ENCODE measurements at places on chromosomes 7 and 10.

- no peak for DNase-seq
These were observed 39.1 kb upstream of the TNPO3 start for GRCh38 chr7:129093867-129094456.

DNA sequence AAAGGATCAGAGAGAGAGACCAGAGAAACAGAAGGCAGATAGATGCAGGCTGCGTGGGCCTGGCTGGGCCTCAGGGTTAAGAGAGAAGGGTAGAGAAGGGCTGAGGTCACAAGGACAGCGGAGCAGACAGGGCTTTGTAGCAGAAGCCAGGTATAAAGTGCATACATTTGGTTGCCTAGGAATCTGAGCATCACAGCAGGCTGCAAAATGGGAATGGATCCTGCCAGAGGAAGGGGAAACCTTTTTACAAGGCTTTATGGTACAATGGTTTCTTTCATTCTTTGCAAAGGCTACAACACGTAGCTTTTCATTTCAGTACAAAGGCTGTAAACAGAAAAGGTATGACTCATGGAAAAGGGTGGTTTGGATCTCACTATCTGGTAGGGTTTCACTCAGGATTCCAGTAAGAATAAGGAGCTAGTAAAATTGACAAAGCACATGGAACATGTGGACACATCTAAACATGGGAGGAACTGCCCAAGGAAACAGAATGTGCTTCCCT lies 275.1 kb downstream of the DOCK4 start:
- no peak for DNase-seq

DNA sequence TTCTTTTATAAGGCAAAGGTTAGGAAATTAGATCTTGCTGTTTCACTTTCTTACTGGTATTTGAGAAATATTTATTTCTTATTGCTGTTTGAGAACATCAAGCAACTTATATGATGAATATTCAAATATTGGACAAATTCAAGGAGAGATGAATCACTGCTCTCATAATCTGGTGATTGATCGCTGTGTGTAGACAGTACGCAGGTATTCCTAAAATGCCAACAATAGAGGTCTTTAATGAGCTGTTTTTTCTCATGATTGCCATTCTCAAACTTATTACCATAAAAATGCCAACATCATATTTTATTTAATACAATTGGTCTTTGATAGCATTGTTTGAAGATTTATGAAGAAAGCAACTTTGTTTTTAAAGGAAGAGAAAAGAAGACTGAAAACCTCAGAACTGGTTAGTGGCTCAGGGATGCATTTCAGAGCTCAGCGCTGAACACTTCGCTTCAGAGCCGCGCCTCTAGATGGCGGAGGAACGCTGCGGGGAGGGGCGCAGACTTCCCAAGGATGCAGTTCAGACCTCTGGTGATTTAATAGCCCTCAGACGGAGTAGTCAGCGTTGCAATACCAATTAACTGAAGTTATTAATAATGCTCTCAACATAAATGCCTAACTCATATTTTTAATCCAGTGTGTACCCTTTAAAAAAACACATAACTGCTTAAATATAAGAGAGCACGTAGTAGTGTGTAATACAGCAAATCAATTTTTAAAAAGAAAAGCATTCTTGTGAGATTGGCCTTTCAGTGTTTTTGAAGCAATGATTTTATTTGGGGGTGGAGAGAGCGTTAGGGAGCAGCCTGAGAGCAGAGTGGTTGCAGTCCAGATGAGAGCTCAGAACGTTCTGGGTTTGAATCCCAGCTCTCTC lies 38.5 kb upstream of the STEAP4 start:
- DNase-seq: no peak

- no peak for DNase-seq
These were observed 228.3 kb downstream of the BUB3 start for GRCh38 chr10:123382491-123382890.

DNA sequence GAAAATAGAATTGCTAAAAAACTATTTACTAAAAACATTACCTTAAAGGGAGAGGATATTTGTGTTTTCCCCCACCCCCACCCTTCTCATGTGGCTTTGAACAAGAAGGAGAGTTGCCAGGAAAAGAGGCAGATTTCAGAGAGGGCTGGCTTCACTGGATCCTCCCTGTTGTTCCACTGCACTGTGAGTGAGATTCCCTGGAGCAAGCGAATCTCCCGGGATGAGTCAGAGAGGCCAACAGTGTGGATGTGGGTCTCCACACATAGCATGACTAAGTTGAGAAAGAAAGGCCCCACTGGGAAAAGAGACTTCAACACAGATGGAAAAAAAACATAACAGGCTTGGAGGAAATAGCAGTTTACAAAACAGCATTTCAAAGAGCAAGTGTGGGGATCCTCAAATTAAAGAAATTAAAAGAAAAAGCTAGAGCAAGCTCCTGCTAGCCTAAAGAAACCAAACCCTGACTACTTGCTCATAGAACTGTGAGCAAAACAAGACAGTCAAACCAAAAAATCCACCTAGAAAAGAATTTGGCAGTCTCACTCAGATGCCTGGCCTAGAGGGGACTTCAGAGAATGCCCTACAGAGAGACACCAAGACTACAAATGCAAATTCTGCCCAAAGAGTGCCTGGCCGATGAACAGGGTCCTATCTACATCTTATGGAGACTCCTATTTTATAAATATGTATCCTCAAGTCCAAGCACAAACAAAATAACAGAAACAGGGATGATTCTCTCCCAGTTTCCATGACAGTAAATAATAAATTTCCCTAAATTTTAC lies 3.4 kb downstream of the CAV1 start:
- DNase-seq: no peak

GRCh38 chr7:31603046-31603445 lies 84.0 kb upstream of the PPP1R17 start:
- DNase-seq: no peak

DNA sequence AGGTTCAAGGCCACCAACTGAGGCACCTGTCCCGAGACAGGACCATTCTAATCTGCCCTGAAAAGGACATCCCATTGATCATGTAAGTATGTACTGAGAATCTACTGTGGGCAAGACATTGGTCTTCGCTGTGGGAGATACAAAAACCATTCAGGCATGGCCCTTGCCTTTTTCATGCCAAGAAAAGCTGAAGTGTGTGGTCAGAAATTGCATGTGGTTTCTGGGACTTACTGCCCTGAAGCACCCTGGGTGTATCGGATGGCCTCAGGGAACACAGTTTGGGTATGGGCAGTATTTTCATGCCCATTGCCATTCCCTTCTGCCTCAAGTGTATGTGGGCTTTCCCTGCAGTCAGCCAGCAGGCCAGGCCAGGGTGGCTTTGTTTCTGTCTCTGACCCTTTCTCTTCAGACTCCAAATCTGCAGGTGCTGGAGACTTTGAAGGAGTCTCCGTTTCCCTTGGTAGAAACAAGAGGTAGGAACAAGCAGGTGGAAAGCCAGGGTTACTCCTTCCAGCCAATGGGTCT lies 285.7 kb downstream of the ZEB1 start:
- DNase-seq: no peak

GRCh38 chr10:110852255-110852896 lies 19.4 kb upstream of the PDCD4 start:
- DNase-seq: no peak

DNA sequence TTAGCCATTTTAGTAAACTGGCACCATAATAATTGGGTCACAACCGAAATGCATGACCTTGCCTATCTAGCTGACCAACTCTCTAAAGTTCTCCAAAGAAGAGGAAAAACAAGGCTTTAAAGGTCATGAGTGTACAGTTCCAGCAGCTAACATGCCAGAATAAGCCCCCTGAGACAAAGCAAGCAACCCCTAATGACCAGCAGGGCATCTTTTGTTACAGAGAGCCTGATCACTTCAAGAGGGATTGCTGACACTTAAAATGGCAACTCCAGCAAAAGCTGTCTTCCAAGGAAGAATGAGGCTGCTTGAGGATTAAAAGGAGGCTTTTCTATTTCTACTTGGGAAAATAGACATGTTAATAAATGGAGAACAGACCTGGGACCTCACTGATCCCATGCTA lies 213.6 kb downstream of the CDC14C start:
- DNase-seq: no peak

GRCh38 chr10:7260412-7260900 lies 150.4 kb downstream of the SFMBT2 start:
- DNase-seq: peak; percentile 40

DNA sequence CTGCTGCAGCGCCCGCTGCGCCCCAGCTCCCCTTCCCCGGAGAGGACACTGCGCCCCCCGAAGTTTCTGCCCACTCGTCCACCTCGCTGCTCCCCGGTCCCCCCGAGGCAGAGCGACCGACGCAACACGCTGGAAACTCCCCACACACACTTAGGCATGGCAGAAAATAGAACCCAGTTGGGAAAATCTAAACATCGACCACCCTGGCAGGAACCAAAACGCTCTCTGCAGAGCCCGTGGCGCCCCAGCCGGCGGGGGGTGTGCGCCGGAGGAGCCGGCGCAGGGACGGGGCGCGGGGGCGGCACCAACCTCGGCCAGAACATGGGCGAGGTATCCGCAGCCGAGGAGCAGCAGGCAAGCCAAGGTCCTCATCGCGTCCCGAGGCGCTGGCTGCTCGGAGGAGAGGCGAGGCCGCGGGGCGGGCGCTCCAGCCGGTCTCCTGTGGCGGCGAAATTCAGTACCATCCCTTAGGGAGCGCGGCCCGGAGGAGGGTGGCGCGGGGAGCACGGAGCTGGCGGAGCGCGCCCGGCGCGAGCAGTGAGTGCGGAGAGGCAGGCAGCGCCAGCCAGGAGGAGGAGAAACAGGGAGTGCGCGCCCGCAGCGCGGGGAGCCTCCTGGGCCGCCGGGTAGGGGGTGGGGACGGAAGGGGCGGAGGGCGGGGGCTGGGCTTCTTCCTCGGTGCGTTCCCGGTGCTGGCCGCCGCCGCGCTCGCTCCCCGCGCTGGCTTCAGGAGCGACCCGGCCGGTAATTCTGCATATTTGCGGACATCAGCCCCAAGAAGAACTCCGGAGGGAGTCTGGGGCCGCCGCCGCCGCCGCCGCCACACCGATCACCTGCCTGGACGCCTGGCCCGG lies 789 bp downstream of the PDGFA start:
- peak; percentile 36 for DNase-seq

GRCh38 chr10:37733822-37734221 lies 123.6 kb downstream of the ZNF248 start:
- DNase-seq: no peak

DNA sequence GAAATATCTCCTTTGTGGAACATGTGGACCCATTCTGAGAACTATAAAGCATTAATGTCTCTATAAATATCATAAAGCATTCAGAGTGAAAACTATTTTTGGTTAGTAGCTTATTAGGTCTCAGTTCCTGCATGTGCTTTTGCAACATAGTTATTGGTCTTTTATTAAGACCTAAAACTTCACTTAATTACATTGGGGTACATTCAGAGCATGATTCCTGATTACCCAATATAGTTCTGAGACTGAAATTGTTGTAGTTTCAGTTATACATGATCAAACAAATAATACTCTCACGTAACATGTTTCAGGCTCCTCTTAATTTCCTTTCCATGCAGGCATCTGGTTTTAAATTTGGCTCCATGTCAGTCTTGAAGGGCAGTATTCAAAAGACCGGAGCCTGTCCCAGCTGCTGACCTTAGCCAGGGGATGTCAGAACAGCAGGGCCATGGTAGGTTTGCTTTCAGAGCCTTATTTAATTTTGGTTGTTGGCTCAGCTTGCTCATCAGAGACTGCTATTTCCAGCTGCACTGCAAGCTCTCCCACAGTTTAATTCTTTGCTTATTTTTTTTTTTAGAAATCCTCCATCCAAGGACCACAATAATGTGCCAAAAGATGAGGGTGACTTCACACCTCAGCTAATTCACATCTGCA lies 447.8 kb upstream of the FZD8 start:
- no peak for DNase-seq

- DNase-seq: no peak
These were observed 210.6 kb downstream of the TCF7L2 start for GRCh38 chr10:113160641-113161040.

GRCh38 chr10:113427811-113428558 lies 124.9 kb upstream of the HABP2 start:
- DNase-seq: no peak

DNA sequence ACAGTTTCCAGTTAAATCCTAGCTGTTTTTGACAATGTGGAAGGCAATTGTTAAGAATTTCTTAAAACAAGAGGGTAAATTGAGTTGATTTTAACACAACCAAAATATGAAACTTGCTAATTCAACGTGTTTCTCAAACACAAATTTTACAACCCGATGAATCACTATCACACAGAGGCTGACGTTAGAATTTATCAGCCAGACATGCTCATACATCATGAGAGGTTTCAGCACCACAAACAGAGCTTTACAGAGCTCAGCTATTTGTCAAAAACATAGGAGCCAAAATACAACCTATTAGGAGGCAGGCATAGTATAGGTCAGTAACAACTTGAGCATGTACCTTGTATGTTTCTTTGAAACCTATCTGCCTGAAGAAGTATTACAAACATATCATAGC lies 36.1 kb downstream of the LRRN3 start:
- DNase-seq: no peak

GRCh38 chr7:37277513-37277912 lies 171.2 kb downstream of the ELMO1 start:
- no peak for DNase-seq

DNA sequence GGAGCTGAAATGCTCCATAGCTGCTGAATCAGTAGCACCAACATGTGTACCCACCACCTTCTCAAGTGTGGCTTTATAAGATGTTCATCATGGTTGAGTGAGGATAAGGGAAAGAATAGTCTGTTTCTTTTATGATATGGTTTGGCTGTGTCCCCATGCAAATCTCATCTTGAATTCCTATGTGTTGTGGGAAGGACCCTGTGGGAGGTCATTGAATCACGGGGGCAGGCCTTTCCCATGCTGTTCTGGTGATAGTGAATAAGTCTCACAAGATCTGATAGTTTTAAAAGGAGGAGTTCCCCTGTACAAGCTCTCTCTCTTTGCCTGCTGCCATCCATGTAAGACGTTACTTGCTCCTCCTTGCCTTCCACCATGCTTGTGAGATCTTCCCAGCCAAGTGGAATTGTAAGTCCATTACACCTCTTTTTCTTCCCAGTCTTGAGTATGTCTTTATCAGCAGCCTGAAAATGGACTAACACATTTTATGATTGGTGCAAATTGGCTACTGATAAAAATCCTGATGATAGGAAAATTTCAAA lies 799.9 kb downstream of the TNS3 start:
- no peak for DNase-seq

GRCh38 chr7:65001291-65001814 lies 5.1 kb downstream of the ERV3-1 start:
- DNase-seq: no peak

- no peak for DNase-seq
These were observed 6.9 kb upstream of the GSTK1 start for GRCh38 chr7:143256325-143256724.

DNA sequence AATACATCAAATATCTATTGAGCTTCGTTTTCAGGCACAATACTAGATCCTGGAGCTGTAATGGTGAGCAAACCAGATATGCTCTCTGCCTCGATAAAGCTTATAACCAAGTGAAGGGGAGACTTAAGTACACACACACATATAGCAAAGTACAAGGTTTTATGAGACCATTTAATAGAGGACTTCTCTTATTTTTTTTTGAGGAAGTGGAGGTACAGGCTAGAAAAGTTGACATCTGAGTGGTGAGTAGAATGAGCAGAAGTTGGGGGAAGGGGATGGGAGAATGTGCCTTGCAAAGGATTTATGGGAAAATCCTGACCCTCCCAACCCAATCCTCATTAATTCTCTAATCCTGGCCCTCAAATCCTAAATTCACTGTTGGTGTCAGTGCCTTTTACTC lies 7.7 kb downstream of the CCDC136 start:
- DNase-seq: no peak
